ENCODE measurements at places on chromosomes 3 and 15.

DNA sequence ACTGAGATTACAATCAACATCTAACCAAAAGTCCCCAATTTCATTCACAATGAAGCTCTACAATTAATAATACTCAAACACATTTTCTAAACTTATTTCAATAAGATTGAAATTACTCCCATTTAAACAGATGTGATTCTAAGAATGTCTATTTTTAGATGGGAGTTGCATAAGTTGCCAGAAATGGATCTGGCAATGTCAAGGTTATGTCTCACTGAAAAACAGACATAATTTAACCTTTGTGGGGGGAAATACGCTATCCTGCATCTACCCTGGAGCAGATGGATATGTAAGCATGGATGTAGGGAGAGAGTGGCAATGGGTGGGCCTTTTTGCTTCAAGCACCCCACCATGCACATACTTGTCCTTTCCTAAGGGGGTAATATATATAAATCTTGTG, 6.7 kb upstream of the EIF1B start:
- DNase-seq, result no peak

DNA sequence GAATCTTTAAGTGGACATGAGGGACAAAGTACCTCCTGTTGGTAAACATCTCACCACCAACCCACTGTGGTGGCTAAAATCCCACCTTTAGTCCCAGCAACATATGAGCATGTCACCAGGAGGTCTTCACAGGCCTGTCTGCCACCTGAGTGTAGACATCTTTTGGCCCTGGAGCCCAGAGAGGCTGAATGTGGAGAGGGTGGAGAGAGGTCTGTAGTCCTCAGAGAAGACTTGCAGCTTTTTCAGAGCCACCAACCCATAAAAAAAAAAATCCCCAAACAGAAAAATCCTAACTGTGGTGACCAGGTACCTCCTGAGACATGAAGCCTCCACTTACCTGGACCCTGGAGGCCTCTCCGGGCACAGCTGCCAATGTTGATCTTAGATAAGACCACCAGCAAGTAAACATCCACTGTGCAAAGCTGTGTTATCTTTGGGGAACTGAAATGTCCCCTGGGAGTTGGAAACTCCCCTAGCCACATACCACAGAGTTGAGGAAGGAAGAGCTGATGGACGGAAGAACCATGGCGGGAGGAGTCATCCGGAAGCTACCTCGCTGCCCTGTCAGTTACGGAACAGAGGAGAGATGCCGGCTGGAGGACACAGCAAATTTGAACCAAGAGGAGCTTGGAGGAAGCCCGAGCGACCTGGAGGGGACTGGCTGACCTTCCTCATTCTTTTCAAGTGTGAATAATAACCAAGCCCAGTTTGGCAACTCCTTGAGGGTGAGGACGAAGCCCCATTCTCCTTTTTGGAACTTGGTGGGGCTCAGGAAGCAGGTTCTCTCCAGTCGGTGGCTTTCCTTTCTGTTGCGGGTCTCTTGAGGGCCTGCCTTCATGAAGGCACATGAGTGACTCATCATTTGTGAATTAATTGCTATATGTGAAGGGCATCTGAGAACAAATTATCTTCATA, at the start of gene GHRL:
Gene GHRL, minus strand, starts transcription at position 443 of the 915 bp plus-strand sequence. CDS start 2,767 bp downstream, outside the sequence.
- DNase-seq, result no peak

- no peak for DNase-seq
These were observed 146.7 kb upstream of the IQSEC1 start for GRCh38 chr3:13219902-13220296.

DNA sequence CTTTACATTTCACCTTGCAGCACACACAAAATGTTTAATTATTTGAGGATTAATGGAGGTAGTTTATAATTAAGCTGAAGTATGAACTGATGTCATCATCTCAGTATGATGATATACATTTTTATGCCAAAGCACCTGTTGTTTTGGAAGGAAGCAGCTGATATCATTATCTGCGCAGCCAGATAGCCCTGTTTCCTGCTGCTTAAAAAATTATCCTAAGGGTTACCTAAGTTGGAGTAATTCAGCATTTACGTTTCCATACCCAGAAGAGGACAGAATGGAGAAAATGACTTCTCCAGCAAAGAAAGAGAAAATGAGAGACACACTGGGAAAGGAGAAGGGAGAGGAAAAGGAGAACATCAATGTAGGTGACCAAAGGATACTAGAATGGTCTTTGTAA, 370.3 kb upstream of the PLSCR5 start:
- DNase-seq, result no peak

DNA sequence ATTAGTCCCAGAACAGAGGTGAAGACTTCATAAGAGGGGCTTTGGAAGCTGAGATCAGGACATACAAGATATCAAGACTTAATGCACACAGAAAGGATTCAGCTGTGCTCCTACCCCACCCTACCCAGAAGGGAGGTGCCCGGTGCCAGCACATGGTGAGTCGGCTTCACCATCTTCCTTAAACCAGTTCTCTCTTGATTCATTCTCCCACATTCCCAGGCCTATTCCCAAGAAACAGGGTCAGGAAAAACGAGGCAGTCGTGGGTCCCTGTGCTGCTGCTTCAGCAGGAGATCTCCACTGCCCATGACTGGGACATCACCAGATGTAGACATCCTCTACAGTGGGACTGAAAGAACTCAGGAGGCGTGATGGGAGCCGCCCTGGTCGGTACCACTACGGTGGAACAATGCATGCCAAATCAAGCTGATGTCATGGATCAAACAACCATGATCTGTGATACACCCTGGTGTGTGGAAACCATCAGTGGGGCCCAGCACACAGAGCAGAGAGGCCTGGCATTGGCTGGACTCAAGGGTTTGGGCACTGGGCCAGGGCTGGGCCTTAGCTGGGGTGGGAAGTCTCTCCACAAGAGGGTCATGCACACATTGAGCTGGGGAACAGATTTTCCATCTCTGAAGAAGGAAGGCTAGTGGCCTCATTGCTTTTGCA, 41.9 kb downstream of the CCDC12 start:
- DNase-seq, result no peak

DNA sequence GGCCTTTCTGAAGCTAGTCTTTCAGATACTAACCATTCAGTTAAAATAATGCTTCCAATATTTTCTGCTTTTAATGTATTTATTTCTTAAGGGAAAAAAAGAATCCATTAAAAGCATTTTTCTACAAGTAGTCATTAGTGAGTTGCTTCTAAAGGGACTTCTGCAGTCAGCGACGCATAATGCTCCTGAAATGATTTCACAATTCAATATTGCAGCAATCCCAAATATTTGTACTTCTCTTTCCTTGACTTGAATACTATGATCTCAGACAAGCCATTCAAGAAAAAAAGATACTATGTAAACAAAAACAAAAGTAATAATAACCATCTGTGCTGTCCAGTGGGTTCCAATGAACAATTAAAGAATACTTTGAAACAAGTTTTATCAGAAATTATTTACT, 681.0 kb downstream of the DIPK2A start:
- no peak for DNase-seq

GRCh38 chr3:122825460-122825859, 30.6 kb downstream of the SLC49A4 start:
- DNase-seq, result no peak

DNA sequence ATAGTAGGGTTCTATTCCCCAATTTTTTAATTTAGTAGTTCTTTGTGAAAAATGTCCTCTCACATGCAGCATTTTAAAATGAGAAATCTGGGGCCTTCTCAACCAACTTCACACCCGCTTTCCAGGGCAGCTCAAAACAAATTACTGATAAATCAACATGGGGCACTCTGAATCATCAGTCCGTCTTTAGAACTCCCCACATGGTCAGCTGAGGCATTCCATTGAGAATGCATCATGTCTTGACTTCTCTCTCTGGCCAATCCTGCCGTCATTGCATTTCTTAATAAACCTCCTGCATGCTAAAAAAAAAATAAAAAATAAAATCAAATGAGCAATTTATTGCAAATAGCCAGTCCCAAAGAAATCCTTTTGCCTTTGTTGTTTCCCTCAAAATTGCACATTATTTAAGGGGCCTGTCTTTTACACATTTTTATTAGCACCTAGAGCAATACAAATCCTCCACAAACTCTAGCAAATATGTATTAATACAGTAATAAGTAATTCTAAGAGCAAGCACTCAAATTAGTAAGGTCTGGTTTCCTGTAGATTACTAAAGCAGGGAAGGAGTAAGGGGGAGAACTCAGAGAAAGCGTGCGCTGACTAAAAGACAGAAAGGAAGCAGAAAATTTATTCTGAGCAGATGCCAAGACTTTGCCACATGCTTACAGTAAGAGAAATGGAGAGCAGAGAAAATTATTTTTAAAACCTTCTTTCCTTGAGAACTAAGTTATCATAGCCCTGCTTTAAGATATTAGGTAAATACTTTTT, 175.7 kb downstream of the TNIK start:
- no peak for DNase-seq

DNA sequence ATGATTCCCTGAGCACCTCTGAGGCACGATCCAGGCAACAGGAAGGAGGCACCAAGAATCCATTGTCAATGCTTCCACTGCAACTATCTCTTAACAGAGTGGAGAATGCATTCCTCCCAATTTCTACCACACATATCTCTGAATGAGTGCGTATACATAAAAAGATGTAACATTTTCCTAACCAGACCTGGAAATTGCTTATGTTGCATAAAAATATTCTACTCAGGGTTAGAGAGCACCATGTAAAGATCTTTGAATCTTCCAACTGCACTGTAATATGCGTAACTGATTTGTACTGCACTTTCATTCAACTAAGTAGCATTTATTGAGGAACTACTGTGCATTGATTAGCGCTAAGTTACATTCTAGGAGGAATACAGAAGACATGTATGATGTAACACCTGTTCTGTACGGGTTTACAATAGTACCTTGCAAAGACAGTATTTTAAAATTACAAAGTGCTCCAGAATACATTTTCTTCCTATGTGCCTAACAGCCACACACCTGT, 237.8 kb downstream of the EBLN2 start:
- no peak for DNase-seq

DNA sequence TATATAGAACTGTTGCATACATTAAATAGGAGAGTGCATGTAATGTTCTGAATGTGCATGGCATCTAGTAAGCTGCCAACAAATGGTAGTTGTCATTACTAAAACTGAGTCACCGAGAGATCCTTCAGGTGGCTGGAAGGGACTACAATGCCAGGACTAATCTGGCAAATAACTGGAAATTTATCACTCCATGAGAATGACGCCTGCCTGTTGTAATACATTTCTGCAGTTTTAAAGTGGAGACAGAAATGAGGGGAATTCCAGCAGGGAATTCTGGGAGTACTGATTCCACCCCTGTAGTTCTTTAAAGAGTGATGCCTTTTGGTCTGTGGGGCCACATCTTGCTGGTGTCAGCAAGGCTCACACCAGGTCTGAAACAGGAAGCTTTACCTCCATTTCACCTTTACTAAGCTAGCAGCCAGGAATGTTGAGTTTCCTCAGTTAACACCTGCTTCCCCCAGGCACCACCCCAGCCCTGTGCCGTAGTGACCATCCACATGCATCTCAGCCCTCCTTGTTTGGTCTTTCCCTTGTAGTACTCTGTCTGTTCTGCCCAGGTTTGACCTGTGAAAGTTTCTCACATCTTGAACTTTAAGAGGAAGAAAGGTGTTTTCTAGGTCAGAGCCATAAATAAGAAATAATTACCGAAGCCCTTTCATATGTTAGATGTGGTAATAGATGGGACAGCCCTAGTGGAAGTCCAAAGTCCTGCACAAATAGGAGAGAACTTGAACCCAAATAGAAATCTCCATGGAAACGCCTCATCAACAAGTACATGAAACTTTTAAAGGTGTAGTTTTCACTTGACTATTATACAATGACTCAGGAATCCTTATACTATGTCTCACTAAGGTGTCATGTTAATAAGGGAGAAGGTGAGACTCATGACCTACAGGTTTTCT, 56.7 kb upstream of the LMOD3 start:
- DNase-seq, result no peak

DNA sequence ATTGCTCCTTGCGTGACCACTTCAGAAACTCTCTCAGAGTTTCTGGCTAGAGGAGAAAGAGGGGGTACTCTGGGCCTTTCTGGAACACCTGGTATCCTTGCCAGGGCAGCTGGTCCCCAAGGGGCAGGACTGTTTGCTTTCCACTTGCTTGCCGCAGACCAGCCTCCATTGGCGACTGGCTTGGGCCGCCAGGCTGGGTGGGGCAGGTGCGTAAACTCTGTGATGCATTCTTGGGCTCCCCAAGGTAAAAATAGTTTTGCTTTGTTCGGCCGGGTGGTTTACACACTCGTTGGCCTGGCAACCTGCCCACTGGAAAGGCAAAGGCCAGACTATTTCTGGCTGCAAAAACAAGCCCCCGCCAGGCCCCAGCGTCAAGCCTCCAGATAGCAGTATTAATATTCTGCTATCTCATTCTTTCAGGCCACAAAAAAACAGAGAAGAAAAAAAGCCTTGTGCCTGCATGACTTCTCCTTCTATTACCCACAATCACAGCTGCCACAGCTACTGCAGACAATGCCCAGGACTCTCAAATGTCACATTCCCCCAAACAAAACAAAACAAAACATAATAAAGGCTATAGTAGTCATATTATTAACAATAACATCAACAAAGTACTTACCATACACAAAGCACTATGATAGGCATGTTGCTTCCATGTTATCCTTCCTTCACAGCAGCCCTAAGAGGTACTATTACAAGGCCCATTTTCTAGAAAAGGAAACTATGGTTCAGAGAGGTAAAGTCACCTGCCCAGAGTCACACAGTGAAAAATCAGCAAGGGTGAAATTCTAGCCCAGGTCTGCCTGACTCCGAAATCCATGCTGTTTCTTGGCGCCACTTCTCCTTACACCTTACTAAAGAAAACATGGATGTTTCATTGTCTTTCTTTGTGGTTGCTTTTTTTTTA, 14.0 kb upstream of the SSUH2 start:
- no peak for DNase-seq

DNA sequence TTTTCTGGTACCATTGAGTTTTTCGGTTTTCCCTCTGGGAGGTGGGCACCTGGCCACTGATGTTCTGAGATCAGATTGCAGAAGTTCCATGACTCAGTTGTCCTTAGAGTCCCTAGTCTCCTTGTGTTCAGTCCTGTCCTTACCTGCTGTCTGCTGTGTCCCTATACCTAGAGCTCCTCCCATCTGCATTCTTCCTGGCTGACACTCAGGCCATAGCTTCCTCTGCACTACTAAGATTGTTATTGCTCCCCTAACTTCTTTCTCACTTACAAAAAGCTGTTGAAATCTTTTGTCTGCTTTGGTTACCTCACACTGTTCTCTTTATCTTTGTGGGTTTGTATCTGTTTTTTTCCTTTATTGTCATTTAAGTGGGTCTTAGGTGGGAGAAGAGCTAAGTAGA, 13.2 kb downstream of the USP3 start:
- DNase-seq, result no peak

- DNase-seq, result no peak
These were observed 7.8 kb upstream of the SCAANT1 start for GRCh38 chr3:63920001-63920400.

- no peak for DNase-seq
These were observed 8.4 kb downstream of the TMEM43 start for GRCh38 chr3:14133188-14133800.

DNA sequence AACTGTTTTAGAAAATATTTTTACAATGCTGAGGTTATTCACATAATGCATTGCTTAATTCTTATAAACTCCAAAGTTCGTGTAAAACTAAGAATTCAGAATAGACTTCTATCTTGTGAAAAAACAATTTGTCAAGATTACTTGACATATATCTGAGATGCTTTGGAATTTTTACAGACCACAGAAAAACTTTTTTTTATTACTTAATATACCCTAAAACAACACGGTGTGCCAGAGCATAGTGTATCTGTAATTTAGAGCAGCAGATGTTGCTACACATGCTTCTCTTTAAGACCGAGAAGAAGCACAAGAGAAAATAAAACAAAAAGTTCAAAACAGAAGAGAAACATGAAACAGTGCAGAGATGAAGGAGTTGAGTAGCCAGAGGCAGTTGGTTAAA, 26.4 kb downstream of the ASB7 start:
- no peak for DNase-seq

- DNase-seq, result no peak
These were observed 62.9 kb upstream of the CHMP2B start for GRCh38 chr3:87164245-87164644.
